ENCODE measurements at places on chromosomes 12 and 14.

DNA sequence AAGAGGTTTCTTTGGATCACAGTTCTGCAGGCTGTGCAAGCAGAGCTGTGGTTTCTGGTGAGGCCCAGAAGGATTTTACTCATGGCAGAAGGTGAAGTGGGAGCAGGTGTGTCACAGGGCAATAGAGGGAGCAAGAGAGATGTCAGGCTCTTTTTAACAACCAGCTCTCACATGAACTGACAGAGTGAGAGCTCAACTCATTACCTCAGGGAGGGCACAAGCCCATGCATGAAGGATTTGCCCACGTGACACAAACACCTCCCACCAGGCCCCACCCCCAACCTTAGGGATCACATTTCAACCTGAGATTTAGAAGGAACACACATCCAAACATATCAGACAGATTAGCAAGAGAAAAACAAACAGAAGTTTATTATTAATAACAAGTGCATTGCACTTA is 470.4 kb downstream of the GALC start:
- no peak for DNase-seq

GRCh38 chr12:116418551-116418950 is 140.6 kb upstream of the MAP1LC3B2 start:
- DNase-seq: no peak

DNA sequence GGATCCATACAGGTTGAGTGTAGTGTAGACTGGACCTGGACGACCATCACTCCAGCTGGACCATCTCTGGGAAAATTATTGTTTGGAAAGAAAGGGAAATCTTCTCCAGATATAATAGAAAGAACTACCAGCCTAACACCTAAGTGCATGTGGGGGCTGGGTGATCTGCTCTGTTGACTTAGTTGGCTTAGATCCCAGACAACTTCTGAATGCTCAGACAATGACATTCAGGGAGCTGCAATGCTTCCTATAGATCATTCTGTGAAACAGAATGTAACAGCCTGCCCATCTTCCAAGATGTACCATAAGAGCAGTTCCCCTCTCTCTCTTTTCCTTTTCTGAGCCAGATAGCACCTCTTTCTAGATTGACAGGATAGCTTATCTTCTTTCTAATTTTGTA is 572.8 kb upstream of the STXBP6 start:
- no peak for DNase-seq

GRCh38 chr12:3117144-3117581 is 40.0 kb downstream of the TSPAN9 start:
- DNase-seq: no peak

DNA sequence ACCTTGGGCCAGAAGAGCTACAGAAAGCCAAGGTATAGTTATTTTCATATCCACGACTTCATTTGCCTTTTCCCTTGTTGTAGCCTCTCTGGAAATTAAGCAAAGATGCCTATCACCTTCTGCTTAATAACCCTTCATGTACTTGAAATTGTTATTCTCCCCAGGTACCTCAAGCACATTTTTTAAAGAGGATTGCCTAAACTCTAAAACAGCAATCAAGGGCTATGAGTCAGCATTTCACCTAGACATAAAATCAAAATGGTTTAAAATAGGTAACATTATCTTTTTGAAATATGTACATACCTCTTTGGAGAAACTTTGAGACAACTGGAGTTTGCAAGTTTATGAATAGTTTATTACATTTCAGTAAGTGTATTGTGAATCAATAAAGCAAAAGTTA is 11.6 kb downstream of the DTD2 start:
- DNase-seq: no peak

- no peak for DNase-seq
These were observed 13.3 kb upstream of the TMCC3 start for GRCh38 chr12:94663702-94664101.

DNA sequence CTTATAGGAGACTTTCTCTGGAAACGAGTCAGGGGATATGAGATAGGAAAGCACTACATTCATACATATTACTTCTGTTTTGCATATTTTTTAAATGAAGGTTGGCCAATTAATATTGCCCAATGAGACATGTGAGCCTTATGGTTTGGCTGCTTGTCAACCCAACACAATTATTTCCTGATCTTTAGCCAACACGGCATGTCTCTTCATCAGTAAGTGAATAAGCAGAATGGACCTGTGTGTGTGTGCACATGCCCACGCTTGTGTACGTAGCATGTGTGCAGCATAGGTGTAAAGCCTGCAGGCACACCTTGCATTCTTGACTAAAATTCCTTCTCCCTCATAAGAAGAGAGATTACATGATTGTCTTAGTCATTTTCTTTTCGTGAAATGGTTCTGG is 88.3 kb downstream of the STON2 start:
- no peak for DNase-seq

DNA sequence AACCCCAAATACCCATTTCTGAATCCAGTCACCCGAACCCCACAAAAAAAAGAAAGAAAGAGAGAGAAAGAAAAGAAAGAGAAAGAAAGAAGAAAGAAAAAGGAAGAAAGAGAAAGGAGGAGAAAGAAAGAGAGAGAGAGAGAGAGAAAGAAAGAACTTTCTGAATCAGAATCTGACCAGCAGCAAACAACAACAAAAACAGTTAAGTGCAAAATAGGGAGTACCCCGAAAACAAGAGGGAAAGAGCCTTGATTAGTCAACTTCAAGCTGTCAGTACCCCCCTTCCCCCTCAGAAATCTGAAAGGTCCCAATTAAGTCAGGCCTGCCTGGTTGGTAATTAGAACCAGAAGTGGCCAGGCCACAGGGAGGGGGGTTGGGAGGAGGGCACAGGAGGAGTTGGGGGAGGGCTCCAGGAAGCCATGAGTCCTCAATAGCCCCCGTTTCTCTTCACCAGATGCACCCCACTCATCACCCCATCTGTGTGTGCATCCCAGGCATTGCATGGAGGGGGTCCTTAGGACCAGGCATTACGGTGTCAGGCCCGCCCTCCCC is 9.8 kb downstream of the RARG start:
- DNase-seq: no peak

- DNase-seq: no peak
These were observed 202.5 kb upstream of the DDHD1 start for GRCh38 chr14:53355581-53356112.

GRCh38 chr12:48053122-48053521 is 48.8 kb upstream of the COL2A1 start:
- no peak for DNase-seq
